Stromal cell of bone marrow (primary cell): ENCODE measurements at places on chromosomes 1 and 21.

GRCh38 chr1:109091078-109091838, 694 bp downstream of the TMEM167B start:
- DNase-seq: peak; percentile 43

- no peak for DNase-seq
These were observed 280.7 kb downstream of the LMX1A start for GRCh38 chr1:165075725-165076370.

DNA sequence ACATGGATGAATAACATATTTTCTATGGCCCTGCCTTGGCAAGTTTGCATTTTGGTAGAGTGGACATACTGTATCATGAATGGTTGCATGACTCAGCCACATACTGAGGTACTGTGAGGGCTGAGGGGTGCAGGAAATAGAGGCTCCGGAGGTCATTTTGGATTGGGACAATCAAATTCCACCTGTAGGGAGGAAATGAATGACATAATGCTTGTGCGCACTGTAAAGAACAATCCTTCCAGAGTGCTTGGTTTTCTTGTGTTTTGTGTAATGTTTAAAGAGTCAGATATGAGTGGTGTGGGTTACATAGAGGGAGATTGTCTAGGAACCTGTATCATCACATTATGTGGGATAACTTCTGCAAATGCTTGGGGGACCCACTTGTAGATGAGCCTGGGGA, 329.9 kb upstream of the PROX1 start:
- DNase-seq: no peak

DNA sequence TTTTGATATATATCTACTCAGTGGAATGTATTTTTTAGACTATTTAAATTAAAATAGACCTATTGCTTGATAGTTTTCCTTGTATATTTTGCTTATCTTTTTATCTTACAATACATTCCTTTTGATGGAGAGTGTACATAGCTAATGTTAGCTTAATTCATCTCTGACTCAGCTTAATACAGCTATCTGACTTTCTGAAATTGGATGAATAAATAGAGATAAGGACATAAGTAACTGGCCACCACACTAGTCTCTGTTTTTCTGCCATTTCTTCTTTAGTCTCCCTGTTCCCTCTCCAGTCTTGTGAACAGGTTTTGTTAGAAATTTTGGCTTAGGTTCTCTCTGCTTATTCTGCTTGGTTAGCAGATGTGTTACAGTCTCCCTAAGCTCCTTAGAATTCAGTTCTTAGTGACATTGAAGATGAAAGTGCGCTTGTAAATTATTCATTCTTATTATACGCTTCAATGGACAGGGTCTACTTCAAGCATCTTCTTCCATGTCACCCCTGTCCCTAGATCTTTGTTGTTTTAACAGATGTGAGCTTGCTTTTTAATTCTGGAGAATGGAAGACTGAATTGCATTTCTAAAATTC, 59.6 kb downstream of the XPR1 start:
- DNase-seq: no peak

DNA sequence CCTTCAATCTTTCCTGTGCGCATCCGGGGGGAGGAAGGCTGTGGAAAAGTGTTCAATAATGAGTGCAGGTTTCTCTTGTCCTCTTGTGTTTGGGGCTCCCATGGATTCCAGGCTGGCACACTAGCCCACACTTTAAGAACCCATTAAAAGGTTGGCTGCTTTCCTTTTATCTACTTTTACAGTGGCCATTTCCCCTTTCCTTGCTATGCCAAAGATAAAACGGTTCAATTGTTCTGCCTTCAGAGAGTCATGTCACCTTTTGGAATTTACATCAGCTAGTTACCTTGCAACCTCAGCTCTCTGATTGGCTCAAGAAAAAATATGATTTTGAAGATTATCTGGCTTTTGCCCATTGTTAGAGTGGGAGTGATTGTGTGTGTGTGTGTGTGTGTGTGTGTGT, 182.3 kb downstream of the SDCCAG8 start:
- no peak for DNase-seq

DNA sequence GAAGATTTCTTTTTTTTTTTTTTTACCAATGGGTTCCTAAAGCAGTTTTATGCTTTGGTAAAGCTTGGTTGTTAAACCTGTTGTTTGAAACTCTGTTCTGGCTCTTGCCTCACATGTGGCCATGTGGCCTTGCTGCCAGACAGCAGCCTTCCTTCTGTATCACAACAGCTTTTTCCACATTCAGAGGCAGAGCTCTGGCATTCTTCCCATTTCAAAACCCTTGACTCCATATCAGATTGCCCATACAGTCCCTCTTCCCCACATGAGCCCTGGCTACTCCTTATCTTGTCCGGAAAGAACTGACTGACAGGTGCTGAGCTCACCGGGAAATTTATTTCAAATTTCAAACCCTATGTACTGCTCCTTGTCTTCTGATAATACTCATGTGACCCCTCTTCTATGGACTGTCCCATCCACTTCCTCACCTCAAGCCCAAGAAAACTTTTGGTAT, 38.5 kb upstream of the LAX1 start:
- DNase-seq: no peak

DNA sequence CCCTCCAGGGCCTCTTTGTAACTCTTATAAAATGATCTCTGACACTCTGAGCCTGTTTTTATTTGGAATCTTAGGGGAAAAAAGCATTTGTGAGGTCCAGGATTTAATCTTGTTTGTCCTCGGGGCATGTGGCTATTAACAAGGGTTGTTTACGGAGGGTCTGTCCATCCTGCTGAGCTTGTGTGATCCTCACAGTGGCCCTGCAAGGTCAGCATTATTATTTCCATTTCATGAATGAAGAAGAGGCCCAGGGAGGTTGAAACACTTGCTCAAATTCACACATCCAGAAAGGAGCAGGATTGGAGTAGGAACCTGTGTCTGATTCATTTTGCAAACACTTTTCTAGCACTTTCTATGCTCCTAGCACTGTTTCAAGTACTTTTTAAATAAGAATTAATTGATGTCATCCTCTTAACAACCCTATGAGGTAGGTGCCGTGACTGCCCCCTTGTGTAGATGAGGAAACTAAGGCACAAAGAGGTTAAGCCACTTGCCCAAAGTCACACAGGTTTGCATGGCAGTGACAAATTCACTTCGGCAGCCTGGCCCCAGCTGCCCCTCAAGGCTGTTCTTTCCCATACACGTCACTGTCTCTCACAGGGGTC, 178.9 kb downstream of the MIS18A start:
- no peak for DNase-seq

- DNase-seq: no peak
These were observed 6.9 kb downstream of the TFF3 start for GRCh38 chr21:42308161-42308913.

DNA sequence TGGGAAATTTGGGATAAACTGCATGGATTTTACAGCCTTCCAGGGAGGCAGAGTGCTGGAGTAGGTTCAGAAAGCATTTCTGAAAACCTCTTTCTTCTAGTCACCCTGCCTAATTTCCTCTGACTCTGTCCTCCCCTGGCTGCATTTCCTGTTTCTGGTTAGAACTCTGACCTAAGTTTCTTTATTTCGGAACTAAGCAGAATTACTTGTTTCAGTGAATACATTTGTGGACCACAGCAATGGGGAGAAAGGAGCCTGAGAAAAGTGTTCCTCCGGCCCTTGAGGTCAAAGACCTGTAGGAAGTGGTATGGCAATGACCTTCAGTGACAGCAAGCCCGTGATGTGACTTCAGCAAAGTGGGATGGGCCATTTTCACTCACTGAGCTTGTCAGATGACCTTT, 173.4 kb upstream of the RUNX1 start:
- DNase-seq: no peak
